ENCODE measurements at places on chromosomes 3 and 15. TPM values are rescaled to one million over a fixed set of nuclear protein-coding genes. Genes with fewer than 3 reads are reported as not detected.

- no peak for DNase-seq
Measured at GRCh38 chr3:100103558-100104441, 10.5 kb downstream of the FILIP1L start.

DNA sequence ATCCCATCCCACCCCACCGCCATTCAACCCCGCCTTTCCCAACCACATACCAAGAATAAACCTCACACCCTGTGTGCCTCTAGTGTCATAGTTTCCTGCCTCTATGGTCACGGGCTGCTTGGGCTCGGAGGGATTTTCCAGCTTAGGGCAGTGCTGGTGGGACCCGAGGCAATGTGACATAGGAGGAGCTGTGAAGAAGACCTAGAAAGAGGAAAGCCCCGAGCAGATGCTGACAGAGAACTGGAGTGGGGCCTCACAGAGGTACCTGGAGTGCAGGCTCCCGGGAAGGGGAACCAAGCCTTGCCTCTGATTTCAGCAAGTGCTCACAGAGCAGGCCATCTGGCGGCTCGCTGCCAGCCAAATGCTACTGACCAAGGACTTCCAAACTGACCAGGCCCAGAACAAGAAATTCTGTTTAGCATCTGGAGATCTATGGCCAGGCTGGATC is 27.5 kb downstream of the BHLHE40 start:
- DNase-seq = no peak

- no peak for DNase-seq
Measured at GRCh38 chr15:101439285-101439919, 50.1 kb downstream of the PCSK6 start.

DNA sequence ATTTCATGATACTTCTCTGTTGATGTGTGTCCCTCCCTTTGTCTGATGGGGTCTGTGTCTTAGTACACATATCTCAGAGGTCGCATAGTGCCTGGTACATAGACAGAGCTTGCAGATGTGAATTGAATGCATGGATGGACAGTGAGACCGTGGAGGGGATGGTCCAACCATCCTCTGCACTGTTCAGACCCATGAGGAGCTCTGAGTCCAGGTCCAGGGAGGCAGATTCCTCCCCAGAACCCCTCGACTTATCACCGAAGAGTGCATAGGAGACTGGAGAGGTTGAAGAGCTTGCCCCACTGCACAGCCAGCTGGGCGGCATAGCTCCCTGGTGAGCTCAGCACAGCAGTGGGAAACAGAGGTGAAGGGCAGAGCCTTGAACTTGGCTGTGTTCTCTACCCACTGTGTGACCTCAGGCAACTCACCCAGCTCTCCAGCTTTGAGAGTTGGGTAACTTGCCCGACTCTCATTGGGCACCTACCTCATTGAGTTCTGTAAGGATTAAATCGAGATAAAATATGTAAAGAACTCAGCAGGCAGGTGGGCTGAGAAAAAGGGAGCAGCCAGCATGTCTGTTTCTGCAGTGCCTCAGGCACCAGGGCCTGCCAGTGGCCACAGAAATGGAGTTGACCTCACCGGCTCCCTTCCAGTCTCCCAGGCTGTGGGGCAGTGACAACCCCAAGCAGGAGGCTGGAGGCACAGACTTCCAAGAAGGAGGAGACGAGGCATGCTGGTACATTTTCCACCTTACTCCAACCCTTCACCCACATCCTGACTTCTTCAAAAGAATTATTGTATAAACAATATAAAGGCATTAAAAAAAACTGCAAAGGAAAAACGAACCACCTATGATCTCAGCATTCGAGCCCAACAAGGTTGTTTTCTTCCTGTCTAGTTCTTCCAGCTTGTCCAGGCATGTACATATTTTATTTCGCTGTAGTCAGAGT is 54.1 kb upstream of the TFRC start:
- DNase-seq = no peak

- no peak for DNase-seq
Measured at GRCh38 chr3:45214061-45214680, 11.9 kb downstream of the TMEM158 start.

GRCh38 chr3:52240886-52241370 is 2.0 kb upstream of the TWF2 start:
- no peak for DNase-seq

DNA sequence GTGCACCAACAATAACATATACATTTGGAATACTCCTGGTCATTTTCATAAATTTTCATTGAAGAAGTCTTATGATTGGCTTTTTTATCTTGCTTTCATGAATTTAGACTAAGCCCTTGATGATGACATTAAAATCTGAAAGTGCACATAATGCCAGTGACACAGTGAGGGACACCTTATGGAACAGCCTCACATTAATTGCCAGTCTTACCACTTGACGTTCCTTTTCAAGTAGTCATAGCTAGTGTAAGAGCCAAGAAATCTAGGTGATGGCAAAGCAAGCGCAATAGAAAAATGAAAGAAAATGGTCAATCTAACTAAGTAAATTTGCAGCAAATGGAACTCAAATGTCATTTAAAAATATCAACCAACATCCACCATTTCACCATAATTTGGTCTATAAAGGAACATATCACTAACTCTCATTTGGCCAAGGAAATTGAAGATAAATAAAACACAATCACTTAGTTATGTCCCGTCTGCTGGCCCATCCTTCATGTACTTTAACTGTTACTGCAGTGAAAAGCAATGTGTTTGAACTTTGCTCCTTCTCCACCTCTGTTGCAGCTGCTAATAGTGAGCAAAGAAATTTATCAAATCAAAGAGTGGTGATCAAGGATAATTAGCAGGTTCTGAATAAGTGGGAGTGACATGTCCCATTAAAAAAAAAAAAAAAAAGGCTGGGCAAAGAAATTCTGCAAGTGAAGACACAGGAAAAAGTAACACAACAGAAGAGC is 110.0 kb downstream of the TJP1 start:
- DNase-seq = no peak

DNA sequence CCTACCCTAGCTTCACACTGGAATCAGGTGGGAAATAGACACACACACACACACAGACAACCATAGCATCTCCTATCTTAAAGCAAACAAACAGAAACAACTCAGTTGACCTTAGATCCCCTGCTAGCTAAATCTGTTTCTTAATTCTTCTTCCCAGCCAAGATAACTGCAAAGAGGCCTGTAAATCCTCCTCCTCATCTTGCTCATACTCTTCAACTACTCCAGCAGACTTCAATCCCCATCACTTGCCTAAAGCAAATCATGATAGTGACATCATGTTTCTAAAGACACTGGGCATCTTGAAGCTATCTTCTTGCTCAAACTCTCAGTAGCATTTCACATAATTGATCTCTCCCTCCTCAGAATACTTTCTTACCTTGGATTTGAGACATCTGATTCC is 303.0 kb downstream of the RBMS3 start:
- no peak for DNase-seq

- no peak for DNase-seq
Measured at GRCh38 chr3:127606086-127606805, 8.0 kb downstream of the MCM2 start.

DNA sequence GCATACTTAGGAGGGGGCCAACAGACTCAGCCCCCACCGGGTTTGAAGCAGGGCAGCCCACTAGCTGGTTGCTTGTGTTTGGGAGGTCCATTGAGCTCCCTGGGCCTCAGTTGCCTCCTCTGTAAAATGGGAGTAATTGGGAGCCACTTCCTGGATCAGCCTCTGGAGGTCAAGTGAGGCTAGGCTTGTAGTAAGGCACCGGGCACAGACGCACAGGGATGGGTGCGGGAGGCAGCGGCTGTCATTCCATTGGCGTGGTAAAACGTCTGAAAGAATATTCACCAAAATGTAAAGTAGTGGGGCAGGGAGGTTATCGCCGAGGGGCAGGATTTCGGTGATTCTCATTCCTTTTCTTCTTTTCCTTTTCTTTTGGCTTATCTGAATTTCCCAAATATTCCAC is 64.6 kb downstream of the TLE3 start:
- DNase-seq = no peak

- peak; percentile 26 for DNase-seq
Measured at GRCh38 chr15:82051664-82052063, 5.8 kb upstream of the MEX3B start.

GCSAM gene
- total RNA-seq = 0.25 TPM

KAT2B gene
- total RNA-seq = 94.3 TPM

TGM4 gene
- not detected for total RNA-seq

COL6A5 gene
- not detected for total RNA-seq

GFM1 gene
- total RNA-seq = 60.5 TPM

Measured in left ventricle myocardium inferior (tissue), 1 donor.